ENCODE measurements at places on chromosomes 6 and 20.

DNA sequence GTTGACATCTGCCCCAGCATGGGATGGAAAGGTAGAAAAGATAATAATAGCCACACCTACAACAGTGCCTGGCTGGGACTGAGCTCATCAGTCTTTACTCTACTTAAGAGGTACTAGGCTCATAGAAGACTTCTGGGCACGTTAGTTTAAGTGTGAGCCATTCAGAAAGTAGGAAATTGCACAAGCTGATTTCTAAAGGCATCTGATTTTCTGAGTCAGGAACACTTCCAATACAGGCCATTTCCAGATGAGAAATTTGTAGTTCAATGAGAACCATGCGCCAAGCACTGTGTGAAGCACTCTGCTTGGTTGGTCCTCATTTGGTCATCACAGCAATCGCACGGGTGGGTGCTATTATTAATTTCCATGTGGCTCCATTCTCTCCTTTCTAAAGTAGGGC, 42.3 kb downstream of the MOCS1 start:
- no peak for DNase-seq

- no peak for DNase-seq
Measured at GRCh38 chr6:34190504-34191122, 44.7 kb upstream of the GRM4 start.

DNA sequence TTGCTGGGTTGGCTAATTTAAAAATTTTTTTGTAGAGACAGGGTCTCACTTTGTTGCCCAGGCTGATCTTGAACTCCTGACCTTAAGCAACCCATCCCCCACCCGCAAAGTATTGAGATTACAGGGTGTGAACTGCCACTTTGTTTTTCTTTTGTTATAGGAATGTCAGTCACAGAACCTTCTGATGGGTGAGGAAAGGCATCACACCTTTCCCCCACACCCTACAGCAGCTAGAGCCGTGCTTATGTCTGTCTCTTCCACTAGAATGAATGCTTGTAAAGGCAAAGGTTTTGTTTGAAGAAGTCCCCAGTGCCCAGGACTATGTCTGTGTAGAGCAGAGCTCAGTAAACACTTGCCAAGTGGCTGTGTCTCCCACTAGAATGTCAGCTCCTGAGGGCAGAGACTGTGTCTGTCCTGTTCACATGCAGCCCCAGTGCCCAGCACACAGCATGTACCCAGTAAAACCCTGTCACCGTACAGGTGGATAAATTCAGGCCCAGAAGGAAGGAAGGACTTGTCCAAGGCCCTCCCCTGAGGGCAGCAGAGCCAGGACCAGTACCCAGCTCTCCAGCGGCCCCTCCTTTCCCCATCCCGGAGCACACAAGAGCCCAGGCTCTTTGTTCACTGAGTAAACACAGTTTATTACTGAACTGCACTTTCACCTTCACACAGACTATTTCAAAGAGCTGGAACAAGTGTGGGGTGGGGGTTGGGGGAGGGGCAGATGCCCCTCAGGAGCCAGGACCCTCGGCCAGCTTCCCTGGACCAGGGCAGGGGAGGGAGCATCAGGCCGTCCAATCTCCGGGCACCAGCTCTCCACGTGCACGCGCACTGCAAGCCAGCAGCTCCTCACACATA, 26.4 kb downstream of the COX4I2 start:
- DNase-seq: no peak

- DNase-seq: no peak
Measured at GRCh38 chr6:168469521-168469920, 28.5 kb downstream of the SMOC2 start.

DNA sequence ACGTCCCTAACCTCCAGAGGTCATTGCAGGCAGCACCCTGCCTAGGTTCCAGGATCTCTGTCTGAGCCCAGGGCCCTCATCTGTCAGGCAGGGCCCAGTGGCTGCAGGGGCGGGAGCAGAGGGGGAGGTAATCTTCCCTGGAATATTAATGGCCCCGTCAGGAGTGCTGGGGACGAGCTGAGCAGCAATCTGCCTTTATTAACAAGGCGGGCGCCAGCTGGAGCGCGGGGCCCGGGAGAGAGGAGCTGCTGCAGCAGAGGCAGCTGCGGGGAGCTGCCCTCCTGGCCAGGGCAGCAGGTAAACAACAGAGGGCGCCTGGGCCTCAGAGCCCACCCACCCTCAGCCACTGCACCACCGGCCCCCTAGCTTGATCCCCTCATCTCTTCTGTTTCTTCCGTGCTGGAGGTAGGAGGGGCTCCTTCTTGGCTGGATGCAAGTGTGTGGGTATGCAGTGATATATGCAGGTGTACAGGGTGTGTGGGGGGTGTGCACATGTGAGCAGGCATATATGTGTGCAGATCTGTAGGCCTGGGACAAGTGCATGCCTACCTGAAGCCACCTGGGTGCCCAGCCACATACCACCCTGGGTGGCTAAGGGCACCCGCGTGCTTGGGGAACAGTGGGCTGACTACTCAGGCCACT, 131.8 kb upstream of the MLN start:
- DNase-seq: no peak

DNA sequence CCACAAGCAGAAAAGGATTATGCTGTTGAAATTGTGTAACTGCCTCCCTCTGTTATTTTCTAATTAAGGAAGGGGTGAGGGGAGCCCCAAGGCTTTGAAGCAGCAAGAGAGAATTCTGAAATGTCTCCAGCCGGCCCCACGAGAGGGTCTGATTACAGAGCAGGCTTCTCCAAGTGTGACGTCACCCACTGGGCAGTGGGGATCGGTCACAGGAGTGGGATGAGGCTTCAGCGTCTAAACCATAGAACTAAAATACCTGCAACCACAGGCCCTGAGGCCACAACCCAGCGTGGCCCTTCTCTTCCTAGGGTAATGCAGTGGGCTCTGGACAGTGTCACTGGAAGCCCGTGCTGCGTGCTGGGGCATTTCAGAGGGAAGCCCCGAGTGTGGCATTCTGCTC, 38.6 kb upstream of the APCDD1L start:
- no peak for DNase-seq

GRCh38 chr6:105890521-105891244, 195.5 kb upstream of the PRDM1 start:
- DNase-seq: no peak
